ENCODE measurements at places on chromosomes 1 and 21.

DNA sequence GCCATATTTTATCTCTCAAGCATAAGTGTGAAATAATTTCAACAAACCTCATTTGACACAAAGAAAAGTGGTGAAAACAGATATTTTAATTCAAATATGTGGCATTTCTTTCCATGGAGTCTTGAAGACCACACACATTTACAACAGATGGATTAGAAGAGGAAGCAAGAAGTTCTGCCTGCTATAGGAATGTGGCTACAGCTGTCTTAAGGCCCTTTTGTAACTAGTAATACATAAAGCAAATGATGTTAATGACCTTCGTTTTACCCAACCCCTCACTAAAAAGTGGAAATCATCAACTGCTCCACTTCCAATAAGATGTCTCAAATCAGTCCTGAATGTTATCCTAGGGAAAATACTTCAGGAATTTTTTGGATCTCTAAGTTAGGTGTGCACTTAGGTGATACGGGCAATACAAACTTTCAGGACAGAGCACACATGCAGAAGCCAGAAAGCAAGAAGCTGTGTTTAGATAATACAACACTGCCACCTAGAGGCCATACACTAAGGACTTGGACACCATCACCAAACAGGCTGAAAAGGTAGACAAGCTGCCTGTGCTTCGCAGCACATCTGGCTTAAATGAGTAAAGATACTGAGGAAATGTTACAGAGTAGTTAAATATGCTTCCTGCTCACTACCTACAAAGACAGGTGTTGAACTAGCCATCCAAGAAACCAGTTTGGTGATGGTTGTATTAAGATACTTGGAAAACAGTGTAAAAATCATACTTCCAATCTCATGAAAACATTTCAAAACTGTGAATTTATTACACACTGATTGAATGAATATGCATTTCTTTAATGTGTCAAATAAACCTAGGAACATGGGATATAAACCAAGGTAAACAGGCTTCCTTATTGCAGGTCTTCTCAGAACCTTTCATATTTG lies 24.4 kb downstream of the RRAGC start:
- DNase-seq = peak; percentile 80

DNA sequence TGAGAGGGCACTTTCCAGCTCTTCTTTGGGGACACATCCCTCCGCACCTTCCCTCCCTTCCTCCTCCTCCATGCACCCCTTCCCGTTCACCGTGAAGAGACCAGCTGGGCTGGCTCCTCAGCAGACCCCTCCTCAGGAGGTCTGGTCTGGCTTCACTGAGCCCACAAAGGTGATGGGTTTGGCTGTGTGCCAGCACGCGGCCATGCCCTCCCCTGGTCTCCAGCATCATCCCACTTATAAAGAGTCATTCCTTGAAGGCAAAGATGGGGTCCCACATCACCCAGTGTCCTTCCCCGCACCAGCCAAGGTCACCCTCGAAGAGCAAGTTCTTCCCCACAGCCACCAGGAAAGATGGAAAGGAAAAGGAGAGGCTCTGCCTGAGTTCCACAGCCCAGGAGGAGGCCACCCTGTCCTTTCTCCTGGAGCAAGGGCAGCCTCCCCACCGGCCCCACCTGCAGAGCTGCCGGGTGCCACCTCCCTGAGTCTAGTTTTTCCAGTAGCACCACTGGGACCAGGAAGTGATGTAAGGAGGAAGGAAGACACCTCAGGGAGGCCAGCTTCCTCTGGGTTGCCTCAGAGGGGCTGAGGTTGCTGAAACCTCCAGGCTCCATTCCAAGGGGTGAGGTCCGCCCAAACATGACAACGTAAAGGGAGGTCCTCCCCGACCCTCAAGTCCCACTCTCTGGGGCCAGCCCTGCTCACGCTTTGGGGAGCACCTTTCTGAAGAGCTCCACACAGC lies 32.7 kb downstream of the RIPK4 start:
- DNase-seq = no peak

DNA sequence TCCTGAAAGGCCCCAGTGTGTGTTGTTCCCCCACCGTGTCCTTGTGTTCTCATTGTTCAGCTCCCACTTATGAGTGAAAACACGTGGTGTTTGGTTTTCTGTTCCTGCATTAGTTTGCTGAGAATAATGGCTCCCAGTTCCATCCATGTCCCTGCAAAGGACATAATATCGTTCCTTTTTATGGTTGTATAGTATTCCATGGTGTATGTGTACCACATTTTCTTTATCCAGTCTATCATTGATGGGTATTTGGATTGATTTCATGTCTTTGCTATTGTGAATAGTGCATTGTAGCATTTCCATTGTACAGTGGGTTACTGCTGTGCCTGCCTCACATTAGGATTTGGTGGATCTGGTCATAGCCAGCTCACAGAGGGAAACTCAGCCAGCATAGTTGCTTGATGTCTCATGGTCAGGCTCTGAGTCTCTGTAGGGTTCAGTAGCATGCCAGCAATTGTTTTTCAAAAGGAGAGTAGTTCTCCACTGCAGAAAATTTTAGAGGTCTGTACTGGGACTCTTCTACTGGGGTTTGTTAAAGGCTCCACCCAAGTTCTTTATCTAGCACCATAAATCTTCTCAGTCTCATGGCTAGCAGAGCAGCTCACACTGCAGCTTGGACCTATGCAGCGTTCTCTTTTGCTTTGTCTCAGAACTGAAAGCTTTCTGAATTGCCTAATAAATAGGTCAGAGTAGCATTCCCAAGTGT lies 41.0 kb downstream of the RUNX3 start:
- no peak for DNase-seq

- no peak for DNase-seq
Measured at GRCh38 chr1:185008838-185009237, 34.5 kb upstream of the NIBAN1 start.

GRCh38 chr1:32920833-32921232 lies 19.6 kb upstream of the TMEM54 start:
- no peak for DNase-seq

DNA sequence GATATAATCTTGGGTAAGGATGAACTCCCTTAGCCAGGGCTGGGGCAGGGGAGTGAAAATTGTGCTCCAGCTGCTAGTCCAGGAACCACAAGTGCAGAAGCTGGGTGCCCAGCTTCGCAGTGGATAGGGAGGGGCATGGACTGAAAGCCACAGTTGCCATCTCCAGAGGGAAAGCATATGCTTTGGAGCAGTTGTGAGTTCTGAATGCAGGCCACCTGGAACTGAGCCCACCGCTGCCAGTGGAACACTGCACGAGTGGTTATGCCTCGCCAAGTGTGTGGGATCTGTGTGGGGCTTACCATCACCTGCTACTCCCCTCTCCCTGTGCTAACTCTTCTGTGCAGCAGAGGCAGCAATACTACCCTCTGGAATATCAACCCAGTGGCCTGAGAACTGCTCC lies 158.4 kb upstream of the DPT start:
- DNase-seq = no peak

DNA sequence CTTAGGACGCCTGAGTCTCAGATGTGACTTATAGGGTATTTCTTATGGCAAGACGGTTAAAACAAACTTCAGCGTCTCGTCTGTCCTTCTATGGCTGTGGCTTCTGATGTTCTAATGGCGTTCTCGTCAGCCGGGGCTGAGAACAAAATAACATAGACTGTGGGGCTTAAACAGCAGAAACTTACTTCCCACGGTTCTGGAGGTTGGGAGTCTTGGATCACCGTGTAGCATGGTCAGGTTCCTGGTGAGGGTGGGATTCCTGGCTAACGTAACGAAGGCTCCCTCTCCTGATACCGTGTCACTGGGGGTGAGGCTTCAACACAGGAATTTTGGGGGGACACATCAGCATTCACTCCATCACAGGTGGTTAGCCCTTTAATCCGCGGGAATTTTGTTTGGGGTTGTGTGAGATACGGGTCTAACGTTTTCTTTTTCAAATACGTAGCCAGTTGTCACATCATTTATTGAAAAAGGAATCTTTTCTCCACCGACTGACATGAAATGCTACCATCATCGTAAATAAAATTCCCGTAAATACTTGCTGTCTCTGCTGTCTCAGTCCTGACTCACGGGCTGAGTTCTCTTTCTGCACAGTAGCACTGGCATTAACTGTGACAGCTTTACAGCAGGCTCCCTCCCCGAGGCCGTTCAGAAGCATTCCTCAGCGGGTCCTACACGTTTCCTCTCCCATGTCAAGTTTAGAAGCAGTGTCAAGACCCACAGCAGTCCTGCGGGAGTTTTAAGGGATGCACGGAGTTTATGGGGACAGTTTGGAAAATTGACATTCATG lies 8.1 kb upstream of the POFUT2 start:
- no peak for DNase-seq

GRCh38 chr1:206558794-206559671 lies 51.7 kb downstream of the RASSF5 start:
- DNase-seq = no peak

- DNase-seq = no peak
Measured at GRCh38 chr1:32128479-32128878, 20.6 kb downstream of the KPNA6 start.

DNA sequence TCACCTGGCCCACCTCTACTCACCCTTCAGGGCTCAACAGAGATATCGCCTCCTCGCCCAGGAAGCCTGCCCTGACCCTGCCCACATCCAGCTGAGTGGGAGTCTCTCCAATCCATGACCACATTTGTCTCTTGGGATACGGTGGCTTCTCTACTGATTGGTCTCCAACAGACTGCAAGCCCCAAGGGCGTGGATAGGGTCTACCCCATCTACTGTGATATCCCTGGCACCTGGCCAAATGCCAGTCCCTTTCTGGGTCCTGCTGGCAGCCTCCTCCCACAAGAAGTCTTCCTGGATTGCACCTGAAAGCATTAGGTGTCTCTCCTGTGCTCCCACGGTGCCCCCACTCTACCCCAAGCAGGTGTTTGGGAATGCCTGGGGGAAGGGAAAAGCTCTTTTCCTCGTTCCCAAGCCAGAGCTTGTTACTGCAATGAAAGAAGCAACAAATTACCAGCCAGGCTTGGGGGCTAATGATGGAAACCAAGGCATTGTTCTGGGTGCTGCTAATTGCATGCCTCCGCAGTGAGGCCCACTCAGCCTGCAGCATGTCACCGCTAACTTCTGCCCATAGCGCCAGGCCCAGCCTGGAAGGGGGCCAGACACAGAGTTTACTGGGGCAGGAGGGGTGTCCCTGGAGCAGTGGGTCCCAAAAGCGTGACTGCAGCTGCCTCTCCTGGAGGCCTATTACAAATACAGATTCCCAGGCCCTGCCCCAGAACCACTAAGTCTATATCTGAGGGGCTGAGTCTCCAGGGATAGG lies 90.7 kb upstream of the IFFO2 start:
- DNase-seq = no peak

- DNase-seq = no peak
Measured at GRCh38 chr21:45309069-45309986, 21.6 kb upstream of the POFUT2 start.

DNA sequence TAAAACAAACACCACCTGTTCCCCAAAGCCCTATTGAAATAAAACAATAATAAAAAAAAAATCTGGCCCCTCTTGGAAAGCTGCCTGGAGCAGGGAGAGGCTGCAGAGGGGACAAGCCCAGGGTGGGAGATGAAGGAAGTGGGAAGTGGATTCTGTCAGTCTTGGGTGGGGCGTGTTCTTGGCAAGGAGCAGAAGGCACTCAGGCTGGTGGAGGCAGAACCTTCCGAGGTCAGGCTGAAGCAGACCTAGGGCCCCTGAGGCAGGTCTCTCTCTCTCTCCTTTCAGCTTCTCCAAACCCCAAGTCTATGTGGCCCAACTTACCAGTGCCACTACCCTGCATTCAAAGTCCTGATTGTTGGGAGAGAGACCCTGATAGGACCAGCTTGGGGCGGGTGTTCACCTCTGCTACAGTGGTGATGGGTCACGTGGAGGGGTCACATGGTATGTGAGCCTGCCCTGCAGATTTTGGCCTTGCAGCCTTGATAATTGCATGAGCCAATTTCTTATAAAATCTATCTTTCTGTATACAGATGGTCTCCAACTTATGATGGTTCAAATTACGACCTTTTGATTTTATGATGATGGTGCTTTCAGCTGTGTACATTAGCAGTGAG lies 145.4 kb upstream of the C1orf174 start:
- no peak for DNase-seq

DNA sequence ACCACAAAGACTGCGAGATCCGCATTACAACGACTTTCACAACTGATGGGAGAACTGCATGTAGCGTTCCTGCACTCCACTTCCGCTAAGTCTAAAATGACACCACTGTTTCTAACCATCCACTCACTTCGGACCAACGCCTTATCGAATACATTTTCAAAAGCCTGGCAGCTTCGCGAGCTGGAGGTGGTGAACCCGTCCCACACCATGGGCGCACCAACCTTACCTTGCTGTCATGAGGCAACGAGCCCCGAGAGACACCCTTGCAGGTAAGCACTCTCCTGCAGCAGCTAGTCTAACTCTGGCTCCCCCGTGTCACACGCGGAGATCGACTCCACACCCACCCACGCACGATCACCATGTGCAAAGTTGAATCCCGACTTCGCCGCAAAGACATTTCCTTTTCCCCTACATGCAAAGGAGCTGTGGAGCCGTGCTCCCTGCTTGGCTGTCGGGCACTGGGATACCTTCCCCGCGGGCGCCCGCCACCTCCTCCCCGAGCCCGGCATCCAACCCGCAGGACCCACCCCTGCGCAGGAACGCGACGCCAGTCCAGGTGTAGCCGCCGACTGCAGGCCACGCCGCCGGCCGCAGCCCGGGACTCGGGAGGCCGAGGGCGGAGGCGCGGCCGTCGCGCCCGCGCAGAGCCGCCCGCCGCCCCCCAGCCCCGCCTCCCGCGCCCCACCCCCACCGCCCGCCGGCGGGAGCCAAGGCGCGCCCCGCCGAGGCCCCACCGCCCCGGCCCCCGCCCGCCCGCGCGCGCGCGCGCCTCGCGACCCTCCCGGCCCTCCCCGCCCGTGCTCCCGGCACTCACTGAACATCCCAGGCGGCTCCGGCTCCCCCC lies 629 bp downstream of the TAF5L start:
- peak; percentile 7 for DNase-seq

- no peak for DNase-seq
Measured at GRCh38 chr1:161956097-161956496, 67.6 kb downstream of the OLFML2B start.

DNA sequence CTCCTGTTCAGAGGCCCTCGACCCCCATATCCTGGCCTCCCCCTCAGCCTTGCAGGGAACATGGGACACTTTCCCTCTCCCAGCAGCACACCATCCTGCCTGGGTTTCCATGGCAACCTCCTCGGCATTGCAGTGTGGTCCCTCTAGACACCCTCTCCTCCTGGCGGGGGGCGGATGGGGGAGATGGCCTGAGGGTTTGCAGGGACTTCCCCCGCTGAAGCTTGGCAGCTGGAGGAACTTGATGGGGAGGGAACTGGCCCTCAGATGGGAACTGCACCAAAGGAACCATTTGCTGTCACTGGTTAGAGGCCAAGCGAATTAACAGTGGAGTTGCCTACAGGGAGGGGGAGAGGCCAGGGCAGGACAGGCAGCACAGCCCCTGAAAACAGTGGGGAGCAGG lies 28.7 kb downstream of the RIMS3 start:
- DNase-seq = no peak

DNA sequence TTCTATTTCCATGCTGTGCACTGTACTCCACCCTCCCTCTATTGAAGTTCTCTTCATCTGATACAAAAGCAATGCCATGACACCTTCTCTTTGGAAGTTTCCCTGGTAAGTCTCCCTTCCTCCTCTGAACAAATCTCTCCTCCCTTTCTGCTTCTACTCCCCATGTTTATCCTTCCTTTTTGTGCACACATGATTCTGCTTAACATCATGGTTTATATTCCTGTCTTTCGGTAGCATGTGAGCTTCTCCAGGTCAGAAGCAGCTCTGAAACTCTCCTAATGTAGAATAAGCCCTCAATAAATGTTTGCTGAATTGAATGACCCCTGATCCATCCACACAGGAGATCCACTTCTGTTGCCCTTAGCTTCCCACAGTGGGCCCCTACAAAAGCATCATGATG lies 328.6 kb downstream of the PLPP3 start:
- DNase-seq = no peak
